MG63 (cell line): ENCODE measurements at places on chromosomes 16 and 17.
A peak's percentile ranks its signal among the peaks of the same experiment; 100 is the strongest.

DNA sequence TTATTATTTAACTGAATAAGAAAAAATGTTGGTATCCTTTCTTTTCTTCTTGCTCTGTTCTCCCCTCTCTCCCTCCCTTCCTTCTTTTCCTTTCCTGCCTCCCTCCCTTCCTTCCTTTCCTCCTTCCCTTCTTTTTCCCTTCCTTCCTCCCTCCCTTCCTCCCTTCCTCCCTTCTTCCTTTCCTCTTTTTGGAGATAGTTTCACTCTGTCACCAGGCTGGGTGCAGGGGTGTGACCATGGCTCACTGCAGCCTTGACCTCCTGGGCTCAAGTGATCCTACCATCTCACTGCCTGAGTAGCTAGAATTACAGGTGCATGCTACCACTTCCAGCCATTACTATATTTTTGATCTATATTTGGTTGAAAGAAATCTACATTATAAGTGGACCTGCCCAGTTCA lies 5.7 kb upstream of the RUSF1 start:
- no peak for DNase-seq

- peak; percentile 71 for DNase-seq
These were observed 41.5 kb downstream of the CD300LF start for GRCh38 chr17:74671031-74671771.

- no peak for DNase-seq
These were observed 2.4 kb downstream of the MIS12 start for GRCh38 chr17:5488752-5489151.

GRCh38 chr16:53207810-53208752 lies 153.3 kb downstream of the CHD9 start:
- peak; percentile 68 for DNase-seq

GRCh38 chr16:88305176-88305575 lies 77.6 kb upstream of the ZNF469 start:
- DNase-seq: no peak

DNA sequence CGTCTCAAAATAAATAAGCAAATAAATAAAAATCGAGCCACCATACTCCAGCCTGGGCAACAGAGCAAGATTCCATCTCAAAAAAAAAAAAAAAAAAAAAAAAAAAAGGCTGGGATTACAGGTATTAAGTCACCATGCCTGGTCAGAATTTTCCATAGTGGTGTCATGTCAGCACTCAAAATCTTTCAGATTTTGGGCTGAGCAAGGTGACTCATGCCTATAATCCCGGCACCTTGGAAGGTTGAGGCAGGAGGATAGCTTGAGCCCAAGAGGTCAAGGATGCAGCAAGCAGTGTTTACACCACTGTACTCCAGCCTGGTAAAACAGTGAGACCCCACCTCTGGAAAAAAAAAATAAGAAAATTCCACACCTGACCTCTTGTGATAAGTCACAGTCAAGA lies 52.2 kb downstream of the FBXL20 start:
- DNase-seq: no peak

- peak; percentile 90 for DNase-seq
These were observed 16.1 kb upstream of the TNFRSF13B start for GRCh38 chr17:16987830-16988601.

GRCh38 chr17:65065906-65066305 lies 9.4 kb upstream of the GNA13 start:
- DNase-seq: no peak

DNA sequence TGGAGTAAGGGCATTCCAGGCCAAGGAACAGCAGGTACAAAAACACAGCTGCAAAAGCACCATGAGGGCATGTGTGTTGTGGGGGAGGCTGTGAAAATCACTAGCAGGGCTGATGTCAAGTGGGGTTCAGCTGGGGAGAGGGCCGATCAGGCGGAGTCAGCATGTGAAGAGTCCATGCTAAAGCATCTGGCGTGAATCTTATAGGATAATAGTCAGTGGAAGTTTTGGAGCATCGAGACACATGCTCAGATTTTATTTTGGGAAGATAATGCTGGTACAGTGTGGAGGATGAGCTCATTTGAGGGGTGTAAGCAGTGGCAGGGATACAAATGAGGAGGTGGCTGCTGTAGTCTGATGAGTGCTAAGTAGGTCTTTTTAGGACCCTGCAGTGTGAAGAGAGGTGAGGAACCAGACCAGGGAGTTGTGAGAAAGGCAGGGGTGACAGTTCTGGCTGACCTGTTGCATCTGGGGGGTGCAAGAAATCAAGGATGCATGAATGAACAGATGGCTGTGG lies 30.3 kb downstream of the MMD start:
- no peak for DNase-seq

GRCh38 chr16:77172951-77173350 lies 18.0 kb upstream of the MON1B start:
- no peak for DNase-seq

- DNase-seq: peak; percentile 73
These were observed 532 bp downstream of the KDM6B start for GRCh38 chr17:7834542-7834956.
